ENCODE measurements at places on chromosomes 7 and 10. TPM values are rescaled to one million over a fixed set of nuclear protein-coding genes. Genes with fewer than 3 reads are reported as not detected.
A peak's percentile ranks its signal among the peaks of the same experiment; 100 is the strongest.

DNA sequence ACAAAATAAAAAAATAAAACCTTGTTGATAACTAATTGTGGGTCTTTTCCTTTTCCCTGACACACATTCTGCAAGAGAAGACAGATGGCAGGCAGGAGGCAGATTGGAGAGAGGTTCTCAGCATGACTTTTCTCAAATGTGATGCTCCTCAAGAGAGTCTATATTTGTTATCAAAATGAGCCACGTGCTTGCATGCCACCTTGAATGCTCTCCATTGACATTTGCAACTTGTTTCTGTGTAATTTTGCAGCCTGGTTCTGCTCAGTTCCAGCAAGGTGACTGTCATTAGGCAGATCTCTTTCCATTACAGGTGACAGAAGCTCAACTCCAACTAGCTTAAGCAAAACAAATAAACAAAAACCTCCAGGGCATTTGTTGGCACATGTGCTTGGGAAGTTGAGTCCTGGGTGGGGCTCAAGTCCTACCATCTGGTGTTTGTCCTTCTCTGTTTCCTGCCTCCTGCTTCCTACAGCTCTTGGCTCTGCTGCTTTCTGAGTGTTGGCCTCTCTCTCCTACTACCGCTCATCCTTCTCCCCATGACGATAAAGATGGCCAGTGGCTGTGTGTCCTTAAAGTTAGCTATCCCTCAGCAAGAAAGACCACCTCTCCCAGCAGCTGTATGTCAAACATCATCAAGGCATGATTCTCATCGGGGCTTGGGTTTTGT, 56.7 kb downstream of the GRK5 start:
- DNase-seq = no peak

The PYROXD2 gene
- 5.3 TPM for total RNA-seq

DNA sequence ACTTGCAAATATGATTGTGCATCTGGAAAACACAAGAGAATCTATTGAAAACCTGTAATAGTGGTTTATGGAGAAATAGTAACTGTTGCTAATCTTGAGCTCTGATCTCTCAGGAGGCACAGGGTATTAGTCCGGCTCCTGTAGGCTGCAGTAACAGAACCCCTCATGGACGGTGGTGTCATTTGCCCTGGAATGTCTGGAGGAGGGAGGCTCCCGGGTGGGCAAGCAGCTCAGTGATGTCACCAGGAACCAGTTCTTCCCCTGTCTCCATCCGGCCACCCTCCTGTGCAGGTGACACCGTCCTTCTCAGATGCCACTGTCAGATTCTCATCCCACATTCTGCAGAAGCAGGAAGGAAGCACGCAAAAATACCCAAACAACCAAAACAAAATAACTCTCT, 29.3 kb downstream of the INPP5A start:
- no peak for DNase-seq

DNA sequence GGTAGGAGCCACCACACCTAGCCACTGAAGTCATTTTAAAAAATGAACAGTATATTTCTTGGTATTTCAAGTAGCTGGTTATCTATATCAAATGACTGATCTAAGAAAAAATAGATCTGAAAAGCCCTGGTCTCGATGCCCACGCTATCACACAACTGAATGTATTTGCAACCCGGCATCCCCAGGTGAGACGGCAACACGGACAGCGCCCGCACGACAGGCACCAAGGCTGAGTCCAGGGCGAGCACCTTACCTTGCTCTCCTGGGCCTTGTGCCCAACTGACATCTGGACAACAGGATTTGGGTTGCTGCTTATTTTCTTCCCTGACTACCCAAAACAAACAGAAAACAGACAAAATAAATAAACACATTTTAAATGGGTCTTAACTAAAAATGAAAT, 44.8 kb upstream of the NCAPG2 start:
- DNase-seq = no peak

The TCERG1L gene
- total RNA-seq = 3.3 TPM

- DNase-seq = no peak
Measured at GRCh38 chr10:1130226-1130625, 74.0 kb downstream of the WDR37 start.

The AKR1C3 gene
- 2.1 TPM for total RNA-seq

The FGL2 gene
- total RNA-seq = not detected

- DNase-seq = peak; percentile 34
Measured at GRCh38 chr7:69429911-69430383, 168.3 kb upstream of the AUTS2 start.

The PDCD4 gene
- 22.6 TPM for total RNA-seq

DNA sequence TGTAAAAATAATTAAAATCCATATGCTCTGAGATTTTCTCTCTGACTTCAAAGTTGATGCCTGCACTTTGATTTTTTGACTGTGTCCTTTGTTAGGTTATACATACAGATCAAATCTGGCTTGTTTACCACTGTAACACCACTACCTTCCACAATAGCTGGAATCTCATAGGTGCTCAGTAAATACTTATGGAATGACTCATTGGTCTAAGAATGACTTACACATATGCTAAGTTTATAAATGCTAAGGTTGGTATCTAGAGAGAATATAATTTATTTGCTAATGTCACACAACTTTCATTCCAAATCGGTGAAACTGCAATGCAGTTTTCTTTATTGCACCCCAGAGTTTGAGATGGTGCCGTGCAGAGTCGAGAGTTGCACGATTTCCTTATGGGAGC, 578.5 kb downstream of the SH2D4B start:
- no peak for DNase-seq
